Progenitor cell of endocrine pancreas (in vitro differentiated cells): ENCODE measurements at places on chromosomes 1 and 21.

DNA sequence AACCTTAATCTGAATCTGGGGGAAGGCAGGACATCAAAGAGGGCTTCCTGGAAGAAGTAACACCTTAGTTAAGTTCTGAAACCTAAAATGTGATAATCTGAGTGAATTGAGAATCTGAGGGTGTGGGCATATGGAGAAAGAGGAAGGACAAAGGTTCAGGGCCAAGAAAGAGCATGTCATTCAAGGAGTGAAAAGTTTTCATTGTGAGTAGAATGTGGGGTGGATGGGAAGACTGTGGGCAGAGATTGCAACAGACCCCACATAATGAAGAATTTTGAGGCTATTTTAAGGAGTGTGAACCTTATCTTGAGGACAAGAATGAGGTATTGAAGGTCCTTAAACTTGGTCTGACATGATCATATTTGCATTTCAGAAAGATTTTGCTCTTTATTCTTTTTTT lies 227.2 kb downstream of the PTGER3 start:
- no peak overlapping the region for H3K27ac ChIP-seq
- no peak overlapping the region for H3K4me3 ChIP-seq
- H3K36me3 ChIP-seq: no peaks in the 10 kb centered on the region
- DNase-seq: no peak

- no peaks in the 10 kb centered on the region for H3K4me1 ChIP-seq
- DNase-seq: no peak
- H3K27me3 ChIP-seq: no peaks in the 10 kb centered on the region
- no peak overlapping the region for H3K27ac ChIP-seq
- no peak overlapping the region for H3K4me3 ChIP-seq
Measured at GRCh38 chr1:212962509-212962908, 12.2 kb downstream of the VASH2 start.

- H3K4me3 ChIP-seq: no peak overlapping the region
- H3K27me3 ChIP-seq: no peaks in the 10 kb centered on the region
- DNase-seq: no peak
- peaks cover 2% of the 10 kb centered on the region for H3K36me3 ChIP-seq
Measured at GRCh38 chr1:164950541-164950986, 391.6 kb downstream of the PBX1 start.

GRCh38 chr1:111938123-111938522 lies 51.3 kb downstream of the KCND3 start:
- no peak overlapping the region for H3K4me3 ChIP-seq
- H3K36me3 ChIP-seq: no peaks in the 10 kb centered on the region
- H3K27ac ChIP-seq: no peak overlapping the region

DNA sequence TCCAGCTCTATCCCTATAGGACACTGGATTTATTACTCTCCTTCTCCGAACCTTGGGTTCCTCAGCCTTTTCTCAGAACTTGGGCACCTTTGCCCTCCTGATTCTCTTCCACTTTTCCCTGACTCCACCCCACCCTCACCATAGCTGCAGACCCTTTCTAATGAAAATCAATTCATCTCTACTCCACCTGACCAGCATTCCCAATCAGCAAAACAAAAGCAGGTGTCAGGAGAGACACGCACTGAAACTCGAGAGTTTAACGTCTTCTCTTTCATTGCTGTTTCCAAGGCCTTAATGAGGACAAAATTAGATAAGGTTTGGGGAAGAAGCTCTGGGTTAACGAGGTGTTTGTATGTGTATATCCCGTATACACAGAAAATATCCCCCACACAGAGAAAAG lies 208.8 kb downstream of the PLPP3 start:
- H3K27me3 ChIP-seq: peaks cover 11% of the 10 kb centered on the region
- H3K4me3 ChIP-seq: no peak overlapping the region
- H3K36me3 ChIP-seq: no peaks in the 10 kb centered on the region
- H3K4me1 ChIP-seq: peaks cover 8% of the 10 kb centered on the region
- no peak for DNase-seq
- H3K27ac ChIP-seq: no peak overlapping the region

DNA sequence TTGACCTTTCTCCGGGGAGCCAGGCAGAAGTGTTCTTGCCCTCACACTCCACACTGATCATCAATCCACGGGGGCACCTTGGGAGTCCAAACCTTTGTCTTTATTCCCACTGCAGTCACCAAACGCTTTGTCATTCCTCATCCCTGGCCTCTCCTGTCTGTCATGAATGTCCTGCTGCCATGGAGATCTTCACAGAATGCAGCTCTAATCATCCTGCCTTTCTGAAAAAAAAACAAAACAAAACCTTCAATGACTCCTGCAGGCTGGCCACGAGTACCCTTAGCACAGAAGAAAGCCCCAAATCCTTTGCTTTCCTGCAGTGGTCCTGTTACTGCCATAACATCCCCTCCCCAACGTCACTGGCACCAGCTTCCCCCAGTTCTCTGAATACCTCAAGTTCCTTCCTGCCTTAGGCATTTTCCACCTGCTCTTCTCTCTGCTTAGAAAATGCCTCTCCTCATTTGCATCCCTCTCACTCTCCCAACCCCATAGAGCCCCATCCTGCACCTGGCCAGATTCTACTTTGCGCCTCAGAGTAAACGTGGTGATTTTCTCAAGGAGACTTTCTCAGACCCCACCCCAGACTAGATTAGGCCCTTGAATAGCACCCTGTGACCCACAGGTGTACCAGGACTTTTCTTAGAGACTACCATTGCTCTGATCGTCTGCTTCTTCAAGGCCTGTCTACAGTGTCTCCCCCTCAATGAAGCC lies 131.2 kb downstream of the AK5 start:
- H3K4me1 ChIP-seq: peaks cover 12% of the 10 kb centered on the region
- no peak overlapping the region for H3K27ac ChIP-seq
- peaks cover under 1% of the 10 kb centered on the region for H3K36me3 ChIP-seq
- no peak for DNase-seq
- H3K4me3 ChIP-seq: no peak overlapping the region

DNA sequence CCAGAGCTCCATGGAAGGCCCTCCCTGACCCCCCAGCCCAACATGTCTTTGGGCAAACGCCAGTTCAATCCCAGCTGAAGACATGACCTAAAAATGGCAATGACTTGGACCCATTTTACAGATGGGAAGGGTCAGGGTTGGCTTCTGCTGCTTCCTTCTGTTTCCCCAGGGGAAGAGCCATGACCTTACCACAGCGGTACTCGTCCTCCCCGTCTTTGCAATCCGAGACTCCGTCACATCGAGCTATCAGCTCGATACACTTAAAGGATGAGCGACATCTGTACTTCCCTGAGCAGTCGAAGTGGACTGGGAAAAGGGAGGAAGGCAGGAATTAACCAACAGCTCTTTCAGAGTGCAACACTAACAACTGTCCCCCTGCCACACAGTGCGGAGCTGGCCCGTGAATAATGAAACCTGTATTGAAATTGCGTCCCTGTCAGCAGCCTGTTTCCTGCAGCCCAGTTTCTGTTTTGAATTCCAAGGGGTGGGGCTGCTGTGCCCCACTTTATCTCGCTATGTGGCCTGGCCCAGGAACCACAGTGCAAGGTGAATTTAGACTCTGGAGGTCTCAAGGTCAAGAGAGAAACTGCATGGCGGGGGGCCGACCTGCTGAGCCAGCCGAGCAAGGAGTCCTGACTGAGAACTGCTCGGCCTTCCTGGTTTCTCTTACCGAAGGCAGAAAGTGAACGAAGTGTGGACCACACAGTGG lies 7.0 kb downstream of the TMPRSS3 start:
- no peaks in the 10 kb centered on the region for H3K36me3 ChIP-seq
- H3K4me1 ChIP-seq: peaks cover 72% of the 10 kb centered on the region
- DNase-seq: peak; percentile 47
- H3K27ac ChIP-seq: peak overlapping the region; percentile 99
- H3K4me3 ChIP-seq: peak overlapping the region; percentile 50

DNA sequence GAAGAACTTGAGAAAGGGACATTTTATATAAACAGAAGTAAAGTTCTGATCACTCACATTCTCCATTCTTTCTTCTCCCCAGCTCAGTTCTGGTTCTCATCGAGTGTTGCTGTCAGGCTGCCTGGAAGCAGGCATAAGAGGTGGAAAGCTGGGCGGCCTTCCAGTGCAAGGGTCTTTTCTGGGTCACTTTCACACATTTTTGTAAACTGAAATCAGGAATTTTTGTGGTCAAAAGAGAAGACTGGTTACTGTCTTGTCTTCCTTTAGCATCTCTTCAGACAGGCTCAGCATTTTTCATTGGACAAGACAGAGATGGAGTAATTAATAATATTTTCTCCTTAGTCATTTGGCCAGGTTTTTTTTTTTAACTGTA lies 93.7 kb downstream of the CTH start:
- H3K27me3 ChIP-seq: peaks cover 3% of the 10 kb centered on the region
- no peak for DNase-seq
- H3K27ac ChIP-seq: no peak overlapping the region
- no peaks in the 10 kb centered on the region for H3K4me1 ChIP-seq
- H3K36me3 ChIP-seq: no peaks in the 10 kb centered on the region

GRCh38 chr1:239711768-239712167 lies 325.4 kb downstream of the CHRM3 start:
- H3K4me3 ChIP-seq: no peak overlapping the region
- DNase-seq: no peak
- H3K36me3 ChIP-seq: no peaks in the 10 kb centered on the region
- H3K4me1 ChIP-seq: no peaks in the 10 kb centered on the region
- H3K27me3 ChIP-seq: no peaks in the 10 kb centered on the region
